ENCODE measurements at places on chromosomes 5 and 9.

DNA sequence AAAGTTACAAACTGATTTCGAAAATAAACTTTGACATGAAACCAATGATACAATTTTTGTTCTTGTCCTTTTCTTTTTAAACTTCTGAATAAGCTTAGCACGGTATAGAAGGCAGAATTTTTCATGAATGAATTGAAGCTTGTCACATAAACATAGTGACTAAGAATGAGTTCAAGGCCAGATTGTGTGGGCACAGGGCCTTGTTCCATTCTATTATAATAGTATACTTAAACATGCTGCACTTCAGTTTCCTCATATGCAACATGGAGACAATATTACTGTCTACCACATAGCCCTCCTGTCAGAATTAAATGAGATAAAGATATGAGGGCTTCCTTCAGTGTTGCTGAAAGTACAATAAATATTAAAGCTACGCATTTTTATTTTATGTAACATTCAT lies 204.2 kb upstream of the HAPLN1 start:
- DNase-seq: no peak

DNA sequence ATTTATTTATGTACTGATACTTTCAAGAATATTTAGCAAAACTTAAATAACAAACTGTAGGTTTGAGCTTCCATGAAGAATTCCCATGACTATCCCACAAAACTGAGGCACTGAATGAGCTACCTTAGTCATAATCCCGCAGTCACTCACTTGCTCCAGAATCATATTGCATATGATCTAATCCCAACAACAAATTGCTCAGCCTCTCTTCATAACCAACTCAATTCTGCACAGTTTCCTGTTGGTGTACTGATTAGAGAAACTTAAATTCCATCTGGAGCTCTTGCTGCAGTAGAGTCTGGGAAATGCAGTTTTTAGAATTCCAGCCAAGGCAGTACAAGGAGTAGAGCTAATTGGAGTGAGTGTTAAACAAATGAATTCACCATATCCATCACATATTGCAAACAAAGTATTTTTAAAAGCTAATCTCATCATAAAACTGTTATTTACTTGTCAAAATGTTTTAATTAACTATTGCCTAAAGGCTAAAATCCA lies 35.7 kb upstream of the CDH18 start:
- no peak for DNase-seq

GRCh38 chr9:83403527-83404238 lies 134.5 kb downstream of the FRMD3 start:
- DNase-seq: no peak

DNA sequence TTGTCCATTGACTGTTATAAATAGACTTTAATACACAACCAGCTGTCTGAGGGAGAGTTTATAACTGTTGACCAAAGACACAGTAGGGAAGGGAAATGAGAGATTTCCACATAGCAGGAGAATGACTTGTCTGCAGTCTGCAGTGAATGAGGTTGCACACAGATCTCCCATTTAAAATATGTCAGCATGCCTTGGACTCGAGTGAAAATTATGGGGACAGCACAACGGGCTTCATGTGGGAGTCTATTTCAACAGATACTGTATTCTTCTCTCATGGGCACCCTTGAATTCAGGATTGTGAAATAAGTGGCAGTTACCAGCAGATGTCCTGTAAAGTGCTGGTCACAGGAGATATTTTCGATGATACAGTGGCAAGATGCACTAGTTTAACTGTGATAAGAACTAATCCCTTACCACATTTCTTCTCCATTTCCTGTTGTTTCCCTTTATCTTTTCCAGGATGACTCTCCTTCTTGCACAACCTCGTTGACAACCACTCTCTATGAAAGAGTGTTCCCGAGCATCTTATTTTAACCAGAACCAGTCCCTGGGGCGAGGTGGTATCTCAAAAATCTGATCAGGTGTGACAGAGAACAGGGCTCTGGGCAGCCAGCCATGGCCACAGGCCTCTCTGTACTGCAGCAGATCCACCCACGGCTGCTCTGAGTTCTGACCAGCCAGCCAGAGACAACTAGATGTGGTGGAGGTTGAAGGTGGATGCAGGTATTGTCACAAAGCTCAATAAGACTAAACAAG lies 51.5 kb upstream of the MAP3K1 start:
- no peak for DNase-seq
